Colonic mucosa (tissue), 4 donors: ENCODE measurements at places on chromosomes 2 and 18. TPM values are rescaled to one million over a fixed set of nuclear protein-coding genes. Genes with fewer than 3 reads are reported as not detected.
A peak's percentile ranks its signal among the peaks of the same experiment; 100 is the strongest.

DNA sequence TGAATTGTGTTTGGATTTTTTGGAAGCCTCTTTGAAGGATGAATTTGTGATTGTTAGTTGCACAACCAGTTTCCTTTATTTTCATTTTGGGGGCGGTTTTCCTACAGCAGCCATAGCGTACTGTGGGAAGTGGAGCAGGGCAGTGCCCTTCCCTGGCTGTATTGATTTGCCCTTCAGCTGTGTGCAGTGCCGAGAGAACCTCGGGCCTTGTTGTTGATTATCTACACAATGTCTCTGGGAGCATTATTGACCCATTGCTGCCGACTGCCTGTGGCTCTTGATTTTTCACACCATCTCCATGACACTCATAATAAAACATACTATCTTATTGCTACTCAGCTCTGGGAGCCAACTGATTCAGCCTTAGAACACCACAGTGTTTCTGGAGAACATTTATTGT lies 162.2 kb upstream of the BOD1L2 start:
- no peak for DNase-seq

DNA sequence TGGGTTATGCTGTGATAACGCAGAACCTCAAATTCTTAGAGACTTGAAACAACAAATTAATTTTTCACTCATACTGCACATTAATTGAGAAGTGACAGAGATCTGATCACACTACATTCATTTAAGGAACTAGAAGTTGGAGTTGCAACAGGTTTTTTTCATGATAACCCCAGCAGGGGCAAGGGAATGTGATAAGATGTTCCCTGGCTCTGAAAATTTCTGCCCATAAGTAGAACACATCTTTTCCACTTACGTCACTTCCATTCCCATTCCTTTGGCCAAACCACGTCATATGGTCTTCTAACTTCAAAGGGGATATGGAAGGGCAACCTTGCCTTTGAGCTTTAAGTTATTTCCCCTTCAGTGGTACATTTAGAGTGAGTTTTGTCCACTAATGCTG lies 29.7 kb upstream of the PSME4 start:
- DNase-seq: no peak

GRCh38 chr2:33247365-33247764 lies 229.1 kb upstream of the RASGRP3 start:
- no peak for DNase-seq

- DNase-seq: no peak
These were observed 2.1 kb upstream of the DNAJC27 start for GRCh38 chr2:24973812-24974211.

- DNase-seq: no peak
These were observed 864 bp downstream of the KLHL29 start for GRCh38 chr2:23385748-23386338.

GRCh38 chr18:51754566-51754965 lies 557.1 kb upstream of the MEX3C start:
- no peak for DNase-seq

DNA sequence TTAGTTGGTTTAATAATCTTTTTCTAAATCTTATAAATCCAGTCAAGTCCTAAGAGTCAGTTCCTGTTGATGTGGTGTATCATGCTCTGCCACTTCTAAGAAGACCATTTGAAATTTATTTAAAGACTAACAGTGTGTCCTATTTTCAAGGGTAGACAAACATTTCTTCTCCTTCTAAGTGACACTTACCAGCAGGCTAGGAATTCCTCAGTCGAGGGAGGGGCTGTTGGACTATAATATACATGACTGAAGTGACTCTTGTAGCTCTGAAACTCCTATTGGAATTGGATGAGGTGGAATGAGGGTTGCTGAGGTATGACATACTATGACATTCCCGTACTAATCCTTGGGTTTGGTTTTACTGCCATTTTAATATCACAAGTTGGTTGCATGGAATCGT lies 30.6 kb downstream of the ITGB6 start:
- DNase-seq: no peak

DNA sequence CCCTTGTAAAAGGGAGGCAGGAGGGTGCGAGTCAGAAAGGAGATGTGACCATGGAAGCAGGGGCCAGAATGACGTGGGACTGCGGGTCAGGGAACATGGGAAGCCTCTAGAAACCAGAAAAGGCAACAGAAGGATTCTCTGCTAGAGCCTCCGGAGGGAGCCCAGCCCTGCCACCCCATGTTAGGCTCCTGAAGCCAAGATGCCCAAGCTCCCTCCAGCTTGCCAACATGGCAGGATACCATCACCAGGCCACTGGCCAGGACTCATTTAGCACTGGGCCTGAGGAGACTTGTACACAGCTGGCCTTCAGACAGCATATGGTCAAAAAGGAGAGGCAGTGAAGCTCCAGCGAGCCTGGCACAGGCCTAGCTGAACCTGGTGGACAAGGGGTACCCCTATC lies 5.6 kb downstream of the TMEM247 start:
- no peak for DNase-seq

- no peak for DNase-seq
These were observed 112.4 kb upstream of the PPP1CB start for GRCh38 chr2:28639092-28639691.

DNA sequence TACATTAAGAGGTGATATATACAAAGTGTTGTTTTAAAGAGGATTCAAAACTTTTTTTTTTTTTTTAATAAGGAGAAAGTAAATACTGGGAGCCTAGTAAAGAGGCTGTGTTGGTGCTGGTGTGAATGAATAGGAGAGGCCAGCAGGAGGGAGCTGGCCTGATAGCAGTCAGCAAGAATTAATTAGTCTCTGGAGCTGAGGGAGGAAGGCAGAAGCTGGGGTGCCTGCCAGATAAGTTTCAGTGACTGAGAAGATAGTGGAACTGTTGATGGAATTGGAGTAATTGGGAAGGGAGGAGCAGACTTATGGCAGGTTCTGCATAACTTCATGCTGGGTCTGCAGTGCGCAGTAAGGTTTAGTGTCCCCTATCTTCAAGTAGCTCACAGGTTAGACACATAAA lies 36.2 kb upstream of the SNORC start:
- no peak for DNase-seq

DNA sequence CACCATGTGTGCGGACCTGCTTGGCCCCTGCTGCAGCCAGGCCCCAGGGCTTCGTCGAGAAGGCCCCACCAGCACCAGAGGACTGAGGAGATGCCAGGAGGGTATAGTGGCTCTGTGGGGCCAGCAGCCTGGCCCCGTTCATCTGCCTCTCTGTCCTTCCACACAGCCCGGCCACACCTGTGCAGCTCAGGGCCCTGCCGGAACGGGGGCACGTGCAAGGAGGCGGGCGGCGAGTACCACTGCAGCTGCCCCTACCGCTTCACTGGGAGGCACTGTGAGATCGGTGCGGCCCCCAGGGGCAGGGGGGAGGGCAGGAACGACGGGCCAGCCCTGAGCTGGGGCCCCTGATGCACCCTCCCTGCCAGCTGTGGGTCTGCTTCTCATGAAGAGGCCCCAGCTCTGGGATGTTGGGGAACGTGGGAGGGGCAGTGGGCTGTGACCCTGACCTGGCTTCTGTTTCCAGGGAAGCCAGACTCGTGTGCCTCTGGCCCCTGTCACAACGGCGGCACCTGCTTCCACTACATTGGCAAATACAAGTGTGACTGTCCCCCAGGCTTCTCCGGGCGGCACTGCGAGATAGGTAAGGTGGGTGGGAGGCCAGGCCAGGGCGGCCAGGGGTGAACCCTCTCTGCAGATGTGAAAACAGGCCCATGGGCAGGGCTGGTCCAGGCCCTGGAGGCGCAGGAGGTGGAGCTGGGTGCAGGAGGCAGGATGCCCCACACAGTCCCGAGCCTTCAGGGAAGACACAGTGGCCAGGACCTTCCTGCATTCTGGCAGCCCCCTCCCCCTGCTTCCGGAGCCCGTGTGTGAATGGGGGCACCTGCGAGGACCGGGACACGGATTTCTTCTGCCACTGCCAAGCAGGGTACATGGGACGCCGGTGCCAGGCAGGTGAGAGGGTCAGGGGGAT lies 50.3 kb downstream of the MTERF4 start:
- DNase-seq: peak; percentile 14

GRCh38 chr2:680496-680895 lies 3.3 kb upstream of the TMEM18 start:
- no peak for DNase-seq

GRCh38 chr2:165373278-165374010 lies 96.1 kb upstream of the CSRNP3 start:
- no peak for DNase-seq

Gene RAB27B
- 12.5 TPM for total RNA-seq

Gene STAT4
- total RNA-seq: 2.0 TPM

Gene FASTKD2
- total RNA-seq: 18.1 TPM

Gene ANKRD30B
- 0.32 TPM for total RNA-seq

Gene RNF181
- 106 TPM for total RNA-seq
